Cerebellar nuclear complex (tissue), 1 donor: ENCODE measurements at places on chromosomes 1 and 21.

- no peak for DNase-seq
These were observed 503 bp upstream of the SRSF11 start for GRCh38 chr1:70220517-70221237.

DNA sequence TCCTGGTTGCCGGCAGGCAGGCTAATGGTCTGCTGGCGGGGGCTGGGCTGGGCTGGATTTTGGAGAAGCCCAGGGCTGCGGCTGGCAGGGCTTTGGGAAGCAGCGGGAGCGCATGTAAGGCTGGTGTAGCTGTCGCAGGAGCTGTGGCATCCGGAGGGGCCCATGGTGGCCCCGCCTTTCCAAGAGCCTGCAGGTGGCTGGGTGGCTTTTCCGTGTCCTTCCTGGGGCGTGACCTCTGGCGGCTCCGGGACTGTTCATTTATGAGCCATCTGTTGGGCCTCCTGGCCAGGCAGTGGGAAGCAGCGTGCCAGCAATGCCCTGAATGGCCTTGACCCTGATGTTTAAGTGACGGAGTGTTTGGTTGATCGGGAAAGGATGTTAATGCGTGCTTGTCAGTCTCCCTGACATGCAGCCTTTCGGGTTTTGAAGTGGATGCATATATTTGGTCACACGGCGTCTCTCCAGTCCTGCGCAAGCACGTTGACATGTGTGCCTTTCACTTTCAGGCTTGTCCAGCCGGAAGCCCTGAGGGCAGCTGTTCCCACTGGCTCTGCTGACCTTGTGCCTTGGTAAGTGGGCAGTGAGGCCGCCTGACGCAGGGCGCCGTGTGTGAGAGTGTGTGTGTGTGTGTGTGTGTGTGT is 38.5 kb downstream of the AGPAT3 start:
- DNase-seq: no peak

- DNase-seq: no peak
These were observed 4.5 kb downstream of the PRAMEF12 start for GRCh38 chr1:12778061-12778460.

GRCh38 chr1:26284597-26285347 is 4.9 kb downstream of the SH3BGRL3 start:
- DNase-seq: no peak

DNA sequence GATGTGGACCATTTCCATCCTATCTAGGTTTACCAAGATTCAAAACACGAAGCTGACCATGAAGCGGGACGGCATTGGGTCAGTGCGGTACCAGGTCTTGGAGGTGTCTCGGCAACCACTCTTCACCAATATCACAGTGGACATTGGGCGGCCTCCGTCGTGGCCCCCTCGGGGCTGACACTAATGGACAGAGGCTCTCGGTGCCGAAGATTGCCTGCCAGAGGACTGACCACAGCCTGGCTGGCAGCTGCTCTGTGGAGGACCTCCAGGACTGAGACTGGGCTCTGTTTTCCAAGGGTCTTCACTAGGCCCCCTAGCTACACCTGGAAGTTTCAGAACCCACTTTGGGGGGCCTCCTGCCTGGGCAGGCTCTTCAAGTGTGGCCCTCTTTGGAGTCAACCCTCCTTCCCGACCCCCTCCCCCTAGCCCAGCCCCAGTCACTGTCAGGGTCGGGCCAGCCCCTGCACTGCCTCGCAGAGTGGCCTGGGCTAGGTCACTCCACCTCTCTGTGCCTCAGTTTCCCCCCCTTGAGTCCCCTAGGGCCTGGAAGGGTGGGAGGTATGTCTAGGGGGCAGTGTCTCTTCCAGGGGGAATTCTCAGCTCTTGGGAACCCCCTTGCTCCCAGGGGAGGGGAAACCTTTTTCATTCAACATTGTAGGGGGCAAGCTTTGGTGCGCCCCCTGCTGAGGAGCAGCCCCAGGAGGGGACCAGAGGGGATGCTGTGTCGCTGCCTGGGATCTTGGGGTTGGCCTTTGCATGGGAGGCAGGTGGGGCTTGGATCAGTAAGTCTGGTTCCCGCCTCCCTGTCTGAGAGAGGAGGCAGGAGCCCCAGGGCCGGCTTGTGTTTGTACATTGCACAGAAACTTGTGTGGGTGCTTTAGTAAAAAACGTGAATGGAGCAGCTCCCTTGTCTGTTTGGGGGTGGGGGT is 864 bp upstream of the CCDC24 start:
- no peak for DNase-seq
